Stimulated activated CD4-positive, alpha-beta T cell treated with anti-CD3 and anti-CD28 coated beads, Interleukin-15, amount 100 ng/mL, for 1 hour (primary cell): ENCODE measurements at places on chromosomes 2 and 18.

DNA sequence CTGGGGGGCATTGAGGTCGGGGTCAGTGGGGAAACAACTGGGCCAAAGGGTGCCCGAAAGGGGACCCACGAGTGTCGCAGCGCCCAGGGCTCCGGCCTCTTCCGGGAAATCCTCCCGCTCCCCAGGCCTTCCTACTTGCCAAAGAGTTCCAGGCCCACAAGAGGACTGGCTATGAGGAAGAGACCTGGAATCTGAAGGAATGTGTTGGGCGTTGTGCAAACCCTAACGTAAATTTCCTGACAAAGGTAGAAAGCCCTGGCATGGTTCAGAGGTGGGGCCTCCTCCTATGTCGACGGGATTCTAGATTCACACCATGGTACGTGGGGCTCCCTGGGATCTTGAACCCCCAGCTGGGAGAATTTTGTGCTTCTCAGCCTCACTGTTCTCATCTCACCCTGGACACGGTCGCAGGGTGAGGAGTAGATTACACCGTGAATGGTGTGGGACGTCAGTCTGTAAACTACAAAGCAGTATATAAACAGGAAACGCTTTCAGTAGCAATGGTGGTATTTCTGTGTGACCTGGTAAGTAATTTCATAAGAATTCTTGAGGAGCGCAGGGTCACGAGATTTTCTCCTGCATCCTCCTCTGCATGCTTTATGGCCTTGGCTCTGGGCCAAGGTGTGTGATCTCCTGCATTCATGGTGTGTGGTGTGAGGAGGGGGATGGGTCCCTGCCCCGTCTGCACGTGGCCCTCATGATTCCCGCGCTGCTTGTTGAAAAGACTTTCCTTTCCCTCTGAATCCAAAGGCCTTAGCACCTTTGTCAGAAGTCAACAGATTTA, 868 bp downstream of the HSBP1L1 start:
- DNase-seq = no peak

DNA sequence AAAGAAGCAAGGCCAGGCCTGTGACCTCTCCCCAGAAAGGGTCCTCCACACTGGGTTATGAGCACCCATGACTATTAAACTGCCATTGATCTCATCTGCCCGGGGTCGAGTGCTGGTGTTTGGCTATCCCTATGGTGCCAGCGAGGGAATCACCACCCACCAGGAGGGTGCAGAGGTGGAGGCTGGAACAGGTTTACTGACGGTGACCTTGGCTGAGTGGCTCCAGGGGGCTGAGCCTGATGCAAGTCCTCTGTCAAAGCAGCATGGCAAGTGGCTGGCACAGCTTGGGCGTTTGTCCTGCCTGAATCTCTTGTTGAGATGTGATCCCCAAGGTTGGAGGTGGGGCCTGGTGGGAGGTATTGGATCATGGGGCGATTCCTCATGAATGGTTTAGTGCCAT, 196.4 kb upstream of the HDAC4 start:
- DNase-seq = no peak

- no peak for DNase-seq
Measured at GRCh38 chr2:11396467-11397445, 52.3 kb upstream of the ROCK2 start.

GRCh38 chr2:183078163-183078463, 434 bp upstream of the DUSP19 start:
- DNase-seq = no peak

GRCh38 chr18:63676526-63677323, 15.0 kb upstream of the SERPINB3 start:
- DNase-seq = no peak

DNA sequence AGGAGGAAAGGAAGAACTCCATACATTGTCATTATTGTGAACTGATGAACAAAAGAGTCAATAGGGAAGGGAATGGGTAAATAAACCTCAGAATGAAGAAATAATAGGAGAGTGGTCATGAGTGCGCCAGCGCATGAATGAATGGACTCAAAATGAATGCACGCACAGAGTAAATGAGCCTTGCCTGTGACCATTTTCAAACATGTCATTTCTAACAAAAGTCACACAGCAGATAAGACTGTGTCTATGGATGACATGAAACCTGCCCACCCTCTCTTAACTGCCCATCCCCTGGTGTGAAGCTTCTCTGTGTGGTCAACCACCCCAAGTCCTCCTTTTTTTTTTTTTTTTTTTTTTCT, 121.1 kb upstream of the TEX51 start:
- no peak for DNase-seq

GRCh38 chr18:56248610-56249235, 389.7 kb downstream of the TXNL1 start:
- DNase-seq = no peak

- DNase-seq = no peak
Measured at GRCh38 chr2:178109813-178110212, 2.4 kb upstream of the RBM45 start.

GRCh38 chr2:16196687-16197503, 256.5 kb downstream of the MYCN start:
- DNase-seq = no peak

DNA sequence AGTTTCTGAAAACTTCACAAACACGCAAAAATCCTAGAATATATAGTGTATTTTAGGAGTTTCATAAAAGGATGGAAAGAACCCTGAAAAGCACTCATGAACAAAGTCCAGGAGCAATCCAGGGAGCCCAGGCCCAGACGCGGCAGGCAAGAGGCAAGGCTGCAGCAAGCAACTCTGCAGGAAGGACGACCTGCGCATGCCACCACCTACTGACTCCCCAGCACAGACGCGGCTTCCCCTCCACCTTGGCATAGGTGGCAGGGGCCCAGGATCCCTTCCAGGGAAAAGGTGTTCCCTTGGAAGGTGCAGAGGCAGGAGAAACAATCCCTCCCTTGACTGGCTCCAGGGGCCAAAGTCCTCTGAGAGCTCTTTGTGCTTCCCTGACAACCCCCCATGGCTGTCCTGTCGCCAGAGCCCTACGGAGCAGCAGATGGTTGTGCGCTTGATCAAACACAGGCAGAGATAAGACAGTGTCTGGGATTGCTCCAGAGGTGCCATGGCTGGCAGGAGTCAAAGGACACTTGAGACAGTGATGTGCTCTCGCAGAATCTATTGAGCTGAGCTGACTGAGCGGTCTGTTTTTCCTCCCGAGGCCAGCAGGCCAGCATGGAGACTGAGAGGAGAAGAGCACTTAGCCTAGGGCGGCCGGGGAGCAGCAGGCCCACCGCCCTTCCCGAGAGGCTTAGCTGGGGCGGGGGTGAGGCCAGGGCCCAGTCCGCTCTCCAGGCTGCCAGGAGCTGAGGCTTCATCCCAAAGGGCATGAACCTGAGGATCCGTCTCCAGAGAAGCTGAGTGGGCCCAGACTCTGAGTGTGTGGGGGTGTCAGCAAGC, 10.8 kb upstream of the AMER3 start:
- no peak for DNase-seq

DNA sequence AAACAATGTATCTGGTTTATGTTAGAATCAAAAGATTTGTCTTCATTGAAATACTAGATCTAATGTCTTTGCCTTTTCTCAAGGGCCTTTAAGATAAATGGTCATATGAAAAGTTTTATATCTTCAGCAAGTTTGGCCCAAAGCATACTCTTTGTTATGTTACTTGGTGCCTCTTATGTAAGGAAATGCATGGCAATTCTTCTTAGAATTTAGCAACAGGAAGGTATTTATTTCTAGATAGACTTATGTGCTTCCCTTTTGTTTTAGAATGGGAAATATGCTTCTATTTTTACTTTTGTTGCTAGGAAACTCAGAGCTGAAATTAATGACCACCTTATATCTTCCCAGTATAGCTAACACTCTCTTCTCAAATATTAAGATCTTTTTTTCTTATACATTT, 117.4 kb upstream of the DLX2 start:
- no peak for DNase-seq
